Stimulated activated CD8-positive, alpha-beta memory T cell treated with anti-CD3 and anti-CD28 coated beads, Interleukin-7, amount 100 ng/mL, for 1 hour (primary cell): ENCODE measurements at places on chromosomes 1 and 21.

- DNase-seq, result no peak
These were observed 26.6 kb downstream of the A3GALT2 start for GRCh38 chr1:33294071-33295010.

DNA sequence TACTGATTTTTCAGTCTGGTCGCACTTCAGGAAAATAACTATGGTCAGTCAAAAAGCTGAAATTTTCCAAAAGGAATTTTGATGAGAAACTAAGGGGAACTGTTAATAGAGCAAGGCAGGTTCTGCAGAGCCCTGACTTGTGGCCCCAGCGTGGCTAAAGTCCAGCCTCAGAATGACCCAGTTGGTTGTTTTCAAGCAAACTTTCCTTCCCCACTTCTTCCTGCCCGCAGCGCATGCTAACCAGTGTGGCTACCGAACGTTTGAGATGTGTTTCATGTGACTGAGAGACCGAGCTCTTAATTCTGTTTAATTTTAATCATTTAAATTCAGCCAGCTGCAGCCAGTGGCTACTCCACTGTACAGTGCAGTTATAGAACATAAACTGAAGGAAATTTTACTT, 6.2 kb upstream of the IL10RB start:
- DNase-seq, result no peak

DNA sequence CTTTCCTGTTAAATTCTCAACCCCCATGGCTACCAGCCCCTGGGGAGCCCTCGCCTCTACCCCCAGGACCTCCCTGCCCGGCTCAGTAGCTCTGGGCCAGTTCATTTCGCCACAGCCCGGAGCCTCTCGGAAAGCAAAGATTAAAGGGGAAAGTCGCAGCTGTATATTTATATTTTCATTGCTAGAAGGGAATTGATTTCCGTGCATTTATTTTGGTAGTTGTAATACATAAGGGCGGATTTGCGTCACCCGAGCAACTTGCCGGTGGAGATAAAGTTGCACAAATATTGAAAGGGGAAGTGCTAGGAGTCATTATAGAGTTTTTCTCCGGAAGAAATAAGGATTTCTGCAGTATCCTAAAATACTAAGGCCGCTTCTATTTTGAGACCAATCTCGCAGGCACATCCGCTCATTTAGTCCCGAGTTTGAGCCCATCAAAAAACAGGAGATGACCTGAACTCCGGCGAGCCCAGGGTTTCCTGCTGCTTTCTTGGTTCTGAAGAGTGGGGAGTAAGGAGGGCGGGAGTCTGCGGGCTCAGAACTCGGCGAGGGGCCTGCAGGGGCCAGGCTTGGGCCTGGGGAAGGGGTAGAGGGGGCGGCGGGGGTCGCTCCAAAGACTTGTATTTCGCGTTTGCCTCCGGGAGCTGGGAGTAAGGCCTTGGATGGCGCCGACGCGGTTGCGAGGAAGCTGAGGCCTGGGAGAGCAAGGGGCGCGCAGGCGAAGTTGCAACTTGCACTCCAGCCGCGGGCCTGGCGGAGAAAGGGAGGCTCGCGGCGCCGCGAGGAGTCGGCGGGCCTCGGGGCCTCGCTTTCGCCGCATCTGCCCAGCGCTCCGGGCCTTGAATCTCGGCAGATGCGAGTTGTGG, 2.5 kb upstream of the HLX start:
- DNase-seq, result no peak

DNA sequence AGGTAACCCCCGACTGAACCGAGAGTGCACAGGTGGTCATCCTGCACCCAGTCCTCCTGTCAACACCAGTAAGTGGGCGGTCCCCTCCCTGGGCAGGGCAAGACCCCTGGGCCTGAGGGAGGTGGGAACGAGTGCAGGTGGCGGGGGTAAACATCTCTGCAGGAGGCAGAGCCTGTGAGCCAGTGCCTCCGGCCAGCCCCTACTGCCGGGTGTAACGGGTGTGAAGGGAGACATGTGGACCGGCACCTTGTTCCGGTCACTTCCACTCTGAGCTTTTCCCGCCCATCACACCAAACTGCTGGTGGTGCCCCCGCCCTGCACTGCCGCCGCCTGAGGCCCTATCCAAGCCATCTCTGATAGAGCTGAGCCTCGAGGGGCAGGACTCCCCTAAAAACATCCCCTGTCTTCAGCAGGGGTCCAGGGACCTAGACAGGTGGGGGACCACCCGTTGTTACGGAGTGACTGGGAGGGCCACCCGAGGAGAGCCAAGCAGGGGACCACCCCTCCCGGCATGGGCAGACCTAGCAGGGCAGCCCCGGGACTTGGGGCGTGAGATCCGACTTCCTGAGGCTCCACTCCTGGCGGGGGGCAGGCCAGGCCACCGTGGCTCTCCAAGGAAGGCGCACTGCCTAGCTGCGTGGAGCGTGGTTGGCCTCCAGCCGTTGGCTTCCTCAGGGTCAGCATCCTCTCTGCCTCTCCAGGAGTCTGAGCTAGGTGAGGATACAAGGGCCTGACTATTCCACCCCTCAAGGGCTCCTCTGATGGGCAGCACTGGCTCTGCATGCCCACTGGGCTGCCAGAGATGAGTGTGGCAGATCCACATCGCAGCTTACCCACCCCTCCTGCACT, 43.8 kb upstream of the LBR start:
- no peak for DNase-seq

- no peak for DNase-seq
These were observed 2.1 kb upstream of the SELENON start for GRCh38 chr1:25797939-25798338.

GRCh38 chr1:41532206-41532975, 47.9 kb upstream of the EDN2 start:
- no peak for DNase-seq

DNA sequence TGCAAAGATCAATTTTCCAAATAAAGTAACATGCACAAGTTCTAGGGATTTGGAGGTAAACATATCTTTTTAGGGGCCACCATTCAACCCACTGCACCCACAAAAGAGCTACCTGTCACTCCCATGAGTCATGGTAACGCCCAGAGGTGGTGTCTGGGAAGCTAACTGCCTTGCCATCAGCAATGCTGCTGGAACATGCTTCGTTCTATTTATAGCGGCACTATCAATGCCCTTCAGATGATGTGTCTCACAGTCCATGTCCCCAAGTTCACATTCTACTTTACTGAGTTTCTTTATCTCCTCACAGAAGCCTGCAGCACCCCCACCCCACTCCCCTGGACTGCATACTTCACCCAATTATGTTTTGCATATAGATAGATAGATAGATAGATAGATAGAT, 95.4 kb downstream of the LPAR3 start:
- no peak for DNase-seq

- DNase-seq, result peak; percentile 15
These were observed 4.3 kb upstream of the CSF1 start for GRCh38 chr1:109906160-109906838.

GRCh38 chr1:29865051-29865450, 628.7 kb downstream of the PTPRU start:
- no peak for DNase-seq

DNA sequence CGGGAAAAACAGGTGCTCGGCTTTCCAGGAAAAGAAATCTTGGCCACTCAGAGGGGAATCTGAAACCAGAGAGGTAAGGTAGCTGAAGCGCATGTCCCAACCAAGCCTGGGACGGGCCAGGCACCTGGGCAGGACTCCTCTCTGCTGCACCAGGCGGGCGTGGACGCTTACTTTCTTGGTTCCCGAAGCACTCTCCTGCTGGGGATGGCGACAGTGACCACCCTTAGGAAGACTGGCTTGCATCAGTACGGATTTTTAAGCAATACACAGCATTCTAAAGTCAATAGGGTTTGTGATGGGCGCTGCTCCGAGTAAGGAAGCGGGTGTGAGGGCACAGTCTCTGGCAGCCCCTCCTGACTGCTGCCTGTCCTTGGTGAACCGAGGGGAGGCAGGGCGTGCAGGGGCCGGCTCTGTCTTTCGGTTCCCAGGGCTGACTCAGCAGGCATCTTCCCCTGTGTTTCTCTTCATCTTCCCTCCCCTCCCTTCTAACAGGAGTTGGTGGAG, 74.9 kb upstream of the ANGPTL1 start:
- no peak for DNase-seq

DNA sequence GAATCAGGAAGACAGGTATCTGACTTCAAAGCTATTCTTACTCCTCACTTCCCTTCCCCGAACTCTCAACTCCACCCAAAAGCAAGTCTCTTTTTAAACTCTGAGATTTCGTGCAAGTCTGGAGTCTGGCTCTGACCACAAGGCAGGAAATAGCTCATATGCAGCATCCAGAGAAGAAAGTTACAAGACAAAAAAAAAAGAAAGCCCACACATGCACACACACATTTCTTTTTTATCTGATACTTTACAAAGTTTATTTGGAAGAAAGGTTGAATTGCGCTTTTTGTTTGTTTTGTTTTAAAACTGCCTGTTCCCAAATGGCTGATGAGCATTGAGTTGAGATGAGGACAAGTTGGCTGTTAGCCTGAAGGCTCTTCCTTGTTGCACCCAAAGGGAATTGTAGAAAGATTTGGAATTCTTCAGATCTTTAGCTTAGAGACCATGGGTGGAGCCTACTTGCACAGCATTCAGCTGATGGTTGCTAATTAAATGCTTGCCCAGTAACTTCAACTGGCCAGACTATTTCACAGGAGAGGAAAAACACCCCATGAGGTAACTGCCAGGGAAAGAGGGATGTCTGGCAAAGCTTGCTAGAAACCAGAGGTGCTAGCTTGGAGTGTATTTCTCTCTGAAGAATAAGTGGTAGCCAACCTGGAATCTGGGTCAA, 490.3 kb downstream of the TTLL7 start:
- no peak for DNase-seq

- DNase-seq, result no peak
These were observed 71.5 kb downstream of the SMYD3 start for GRCh38 chr1:246435421-246436041.

- no peak for DNase-seq
These were observed 20.8 kb upstream of the FAM3B start for GRCh38 chr21:41295721-41296254.

DNA sequence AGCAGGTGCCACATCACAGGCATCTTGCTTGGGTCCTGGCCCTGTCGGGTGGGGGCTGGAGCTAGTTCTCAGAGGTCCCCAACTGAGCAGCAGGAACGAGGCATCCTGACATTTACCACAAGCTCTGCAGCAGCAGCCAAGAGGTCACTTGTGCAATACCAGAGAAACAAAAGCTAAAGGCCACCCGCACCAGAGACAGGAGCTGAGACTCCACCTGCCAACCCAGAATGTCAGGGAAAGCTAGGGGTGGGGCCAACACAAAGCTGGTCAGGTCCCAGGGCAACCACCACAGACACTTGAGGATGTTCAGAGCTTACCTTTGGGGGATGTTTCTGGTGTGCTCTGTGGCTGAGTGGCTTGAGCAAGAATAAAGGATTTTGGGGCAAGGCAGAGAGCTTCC, 13.6 kb upstream of the SYT6 start:
- no peak for DNase-seq

DNA sequence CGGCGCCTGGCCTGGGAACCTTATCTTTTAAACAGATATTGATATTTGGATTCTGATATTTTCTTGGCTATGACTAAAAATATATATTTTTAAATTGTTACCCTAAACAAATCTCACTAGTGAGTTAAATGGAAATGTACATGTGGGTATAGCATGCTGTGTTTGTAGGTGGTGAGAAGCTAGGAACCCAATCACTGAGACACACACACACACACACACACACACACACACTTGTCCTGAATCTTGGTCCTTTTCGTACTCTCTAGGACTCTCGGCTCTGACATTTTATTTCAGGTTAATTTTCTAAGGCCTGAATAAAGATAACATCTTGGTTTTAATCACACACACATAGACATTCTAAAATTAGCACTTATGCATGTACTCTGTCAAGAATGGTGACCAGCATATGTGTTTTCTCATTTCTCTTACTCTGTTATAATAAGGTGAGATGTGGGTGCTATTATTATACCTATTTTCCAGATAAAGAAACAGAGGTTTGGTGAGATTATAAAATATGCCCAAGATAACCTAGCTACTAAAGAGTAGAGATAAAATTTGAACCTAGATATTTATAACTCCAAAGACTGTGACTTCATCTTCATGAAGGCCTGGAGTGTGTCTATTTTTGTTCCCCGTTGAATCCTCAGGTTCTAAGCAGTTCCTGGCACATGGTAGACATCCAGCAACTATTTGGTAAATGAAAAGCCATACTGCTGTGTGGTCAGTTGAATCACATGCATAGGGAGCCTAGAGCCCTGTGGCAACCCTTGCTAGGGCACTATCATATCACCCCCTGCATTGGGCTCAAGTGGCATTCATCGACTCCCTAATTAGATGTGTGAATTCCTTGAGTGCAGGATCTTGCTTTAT, 85.0 kb upstream of the RAB3GAP2 start:
- no peak for DNase-seq

DNA sequence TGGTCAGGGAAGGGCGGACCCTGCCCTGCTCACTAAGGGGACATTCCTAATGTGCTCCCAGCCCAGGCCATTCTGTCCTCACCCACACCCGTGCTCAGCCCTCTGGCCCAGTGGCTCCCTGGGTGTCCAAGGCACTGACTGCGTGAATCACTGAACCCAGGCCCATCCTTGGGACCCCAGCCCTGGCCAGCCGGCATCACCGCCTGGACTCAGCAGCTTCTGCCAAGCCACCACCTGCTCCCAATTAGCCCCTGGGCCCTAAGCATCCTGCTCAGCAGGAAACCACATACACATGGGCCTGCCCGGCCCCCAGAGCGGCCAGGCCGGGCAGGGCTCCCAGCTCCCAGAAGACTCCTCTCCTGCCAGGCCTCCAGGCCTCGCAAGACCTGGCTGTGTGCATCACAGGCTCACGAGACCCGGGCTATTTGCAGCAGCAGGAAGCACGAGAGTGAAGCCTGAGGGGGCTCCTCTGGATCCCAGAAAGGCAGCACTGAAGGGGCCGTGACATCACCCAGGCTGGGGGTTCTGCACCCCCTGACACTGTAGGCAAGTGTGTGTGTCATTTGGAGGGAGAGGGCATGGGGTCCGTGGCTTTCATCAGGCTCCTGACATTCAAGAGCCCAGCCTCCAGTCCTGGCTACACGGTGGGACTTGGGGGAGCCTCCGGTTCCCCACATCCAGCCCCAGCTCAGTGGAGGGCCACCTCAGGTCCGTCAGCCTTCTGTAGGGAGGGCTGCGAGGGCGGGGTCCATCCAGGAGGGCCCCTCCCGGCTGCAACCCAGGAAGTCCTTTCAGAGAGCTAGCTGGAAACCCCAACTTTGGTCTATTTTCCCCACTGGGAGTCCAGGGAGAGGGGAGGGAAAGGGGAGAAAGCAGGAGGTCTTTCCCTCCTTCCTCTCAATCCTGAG, 1.6 kb downstream of the MFAP2 start:
- DNase-seq, result no peak

DNA sequence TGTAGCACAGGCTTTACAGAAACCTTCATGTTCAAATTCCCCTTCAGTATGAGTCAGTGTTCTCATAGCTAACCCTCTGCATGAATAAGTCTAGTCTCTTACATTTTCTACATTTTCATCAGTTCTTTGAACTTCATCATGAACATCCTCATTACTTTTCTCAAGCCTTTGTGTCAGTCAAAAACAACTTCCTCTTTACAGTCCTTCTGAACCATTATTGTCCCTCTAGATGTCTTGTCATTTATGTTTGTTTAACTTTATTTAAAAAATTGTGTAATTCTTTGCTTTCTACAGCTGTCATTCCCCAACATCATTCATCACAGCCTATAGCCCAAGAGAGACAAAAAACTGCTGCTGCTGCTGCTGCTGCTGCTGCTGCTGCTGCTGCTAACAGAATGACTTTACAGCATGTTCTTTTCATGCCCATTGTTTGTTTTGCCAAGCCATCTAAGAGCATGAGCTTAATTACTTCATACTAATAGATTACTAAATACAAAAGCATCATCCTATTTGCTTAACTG, 133.1 kb downstream of the LRRC40 start:
- no peak for DNase-seq
